ENCODE measurements at places on chromosomes 2 and 18.

DNA sequence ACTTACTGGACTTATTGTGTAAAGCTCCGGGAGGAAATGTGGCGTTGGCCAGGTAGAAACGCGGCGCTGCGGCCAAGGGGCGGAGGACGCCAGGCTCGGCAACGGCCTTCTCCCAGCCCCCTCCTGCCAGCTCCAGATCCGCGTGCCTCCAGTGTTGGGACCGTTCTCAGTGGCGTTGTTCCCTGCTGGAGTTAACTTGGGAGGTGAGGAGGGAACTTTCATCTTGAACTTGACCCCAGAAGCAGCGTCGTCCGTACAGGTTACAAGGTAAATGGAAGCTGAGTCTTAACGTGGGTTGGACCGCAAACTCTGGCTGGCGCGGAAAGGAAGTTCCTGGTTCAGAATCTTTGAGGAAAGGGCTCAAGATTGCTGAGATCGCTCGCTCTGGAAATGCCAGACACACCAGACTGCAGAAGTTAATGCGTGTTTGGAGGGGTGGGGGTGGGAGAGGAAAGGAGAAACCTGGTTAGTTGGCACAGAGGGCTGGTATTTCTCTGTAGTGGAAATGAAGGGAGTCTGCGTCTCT is 1.3 kb downstream of the TANC1 start:
- DNase-seq = no peak

- DNase-seq = no peak
Observed at GRCh38 chr2:227462972-227463931, 8.7 kb upstream of the AGFG1 start.

GRCh38 chr2:190766595-190766994 is 114.0 kb upstream of the GLS start:
- DNase-seq = no peak

DNA sequence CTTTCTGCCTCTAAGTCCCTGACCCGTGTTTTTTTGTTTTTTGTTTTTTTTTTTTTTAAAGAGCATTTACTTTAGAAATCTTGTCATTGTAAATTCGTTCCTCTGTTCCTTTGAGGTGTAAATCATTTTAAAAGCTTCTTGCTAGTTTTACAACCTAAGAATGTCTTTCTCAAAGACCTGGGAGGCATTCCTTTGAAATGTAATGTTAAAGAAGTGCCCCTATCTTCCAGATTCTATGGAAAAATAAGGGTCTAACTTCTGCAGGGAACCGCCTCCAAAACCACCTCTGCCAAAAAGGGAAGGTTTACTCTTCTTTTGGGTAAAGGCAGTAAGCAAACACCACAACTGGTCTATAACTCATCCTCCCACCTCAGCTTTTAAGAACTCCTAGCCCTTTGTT is 259.6 kb upstream of the ZNF804A start:
- no peak for DNase-seq

DNA sequence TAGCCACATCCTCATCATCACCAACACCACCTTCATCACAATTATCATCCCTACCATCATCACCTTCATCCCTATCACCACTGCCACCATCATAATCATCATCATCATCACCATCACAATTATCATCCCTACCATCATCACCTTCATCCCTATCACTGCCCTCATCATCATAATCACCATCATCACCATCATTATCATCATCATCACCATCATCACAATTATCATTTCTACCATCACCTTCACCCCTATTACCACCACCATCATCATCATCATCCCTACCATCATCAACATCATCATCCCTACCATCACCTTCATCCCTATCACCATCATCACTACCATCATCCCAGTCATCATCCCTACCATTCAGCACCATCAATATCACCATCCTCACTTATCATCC is 140.5 kb downstream of the LOXHD1 start:
- no peak for DNase-seq

DNA sequence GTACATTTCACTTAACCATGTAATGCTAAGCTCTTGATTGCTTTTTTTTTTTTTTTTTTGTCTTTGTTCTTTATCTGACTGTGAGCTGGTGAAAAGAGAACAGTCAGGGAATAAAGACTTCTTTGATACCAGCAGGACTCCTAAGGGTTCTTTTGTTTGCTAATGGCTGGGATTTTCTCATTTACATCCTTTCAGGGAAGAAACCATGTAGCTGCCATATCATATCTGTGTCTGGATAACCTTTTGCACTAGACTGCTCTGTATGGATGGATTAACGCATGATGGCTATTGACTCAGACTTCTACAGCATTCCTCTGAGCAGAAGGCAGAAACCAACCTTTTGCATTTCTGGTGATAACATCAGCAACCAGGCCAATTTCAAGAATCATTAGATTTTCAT is 504.0 kb downstream of the LRRTM4 start:
- DNase-seq = no peak

DNA sequence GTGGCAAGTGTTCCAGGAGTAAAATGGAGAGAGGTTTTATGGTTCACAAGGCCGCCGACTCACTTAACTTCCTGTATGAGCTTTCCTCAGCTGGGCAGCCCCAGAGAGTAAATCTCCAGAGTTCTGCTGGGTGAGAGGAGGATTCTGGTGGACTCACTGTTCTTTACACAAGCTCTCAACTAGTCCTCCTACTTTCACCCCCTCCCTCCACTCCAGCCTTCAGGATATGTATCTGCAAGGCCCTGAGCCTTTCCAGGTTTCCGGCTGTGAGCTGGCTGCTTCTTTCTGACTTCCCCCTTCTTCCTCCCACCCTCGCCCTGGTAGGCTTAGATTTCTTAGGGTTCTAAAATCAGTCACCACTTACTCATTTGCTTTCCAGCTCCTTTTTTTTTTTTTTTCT is 34.0 kb downstream of the EML6 start:
- DNase-seq = no peak

DNA sequence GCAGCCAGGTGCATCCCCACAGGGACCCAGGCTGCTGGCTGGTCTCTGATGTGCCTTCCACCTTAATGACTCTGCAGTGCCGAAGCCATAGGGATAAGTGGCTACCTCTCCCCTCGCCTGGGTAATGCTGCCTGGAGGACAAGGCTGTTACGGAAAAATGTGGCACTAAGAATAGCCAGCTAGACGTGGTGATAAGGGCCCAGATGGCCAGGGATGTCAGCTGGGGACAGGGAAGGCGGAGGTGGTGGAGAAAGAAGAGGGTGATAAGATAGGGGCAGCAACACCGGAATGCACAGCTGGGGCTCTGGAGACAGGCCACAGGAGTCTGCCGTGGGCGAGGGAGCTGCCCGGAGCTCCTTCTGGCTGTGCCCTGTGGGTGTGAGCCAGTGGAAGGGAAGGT is 170.6 kb downstream of the FHOD3 start:
- no peak for DNase-seq

- no peak for DNase-seq
Observed at GRCh38 chr18:61833978-61834377, 58.8 kb downstream of the RNF152 start.

DNA sequence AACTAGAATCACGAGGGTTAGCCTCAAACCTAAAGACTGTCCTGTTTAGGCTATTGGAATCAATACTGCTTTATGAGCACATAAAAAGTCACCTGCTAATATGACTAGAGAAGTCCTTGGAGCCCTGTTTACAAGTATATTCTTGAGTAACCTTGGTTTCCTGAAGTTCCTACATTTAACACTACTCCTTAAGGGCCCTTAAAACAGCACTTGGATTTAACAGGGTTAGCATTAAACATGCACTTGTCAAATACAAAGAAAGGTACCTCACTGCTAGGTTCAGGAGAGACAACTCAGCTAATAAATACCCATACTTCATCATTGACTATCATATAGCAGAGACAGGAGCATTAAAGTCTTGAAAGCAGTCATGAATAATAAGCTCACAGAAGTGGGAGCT is 96.7 kb downstream of the SLC5A7 start:
- no peak for DNase-seq

- DNase-seq = no peak
Observed at GRCh38 chr2:143633419-143633818, 504.2 kb downstream of the ARHGAP15 start.

DNA sequence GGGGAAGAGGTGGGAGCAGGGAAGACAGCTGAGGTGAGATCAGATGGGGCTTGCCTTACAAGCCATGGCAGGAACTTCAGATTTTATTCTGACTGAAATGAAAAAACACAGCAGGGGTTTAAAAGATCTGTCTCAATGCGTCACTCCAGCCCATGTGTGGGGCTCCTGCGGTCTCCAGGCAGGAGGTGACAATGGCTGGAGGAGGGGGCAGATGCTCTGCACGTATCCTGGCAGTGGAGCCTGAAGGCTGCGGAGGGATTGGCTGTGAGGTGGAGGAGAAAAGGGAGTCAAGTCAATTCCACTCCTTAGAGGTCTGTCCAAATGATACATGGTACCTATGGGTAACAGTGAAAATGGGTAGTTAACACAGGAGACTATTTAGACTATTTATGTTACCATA is 40.5 kb upstream of the KIDINS220 start:
- no peak for DNase-seq

- DNase-seq = no peak
Observed at GRCh38 chr18:31490387-31490786, 7.6 kb upstream of the DSG2 start.

- no peak for DNase-seq
Observed at GRCh38 chr2:176464886-176465564, 195.8 kb downstream of the MTX2 start.

DNA sequence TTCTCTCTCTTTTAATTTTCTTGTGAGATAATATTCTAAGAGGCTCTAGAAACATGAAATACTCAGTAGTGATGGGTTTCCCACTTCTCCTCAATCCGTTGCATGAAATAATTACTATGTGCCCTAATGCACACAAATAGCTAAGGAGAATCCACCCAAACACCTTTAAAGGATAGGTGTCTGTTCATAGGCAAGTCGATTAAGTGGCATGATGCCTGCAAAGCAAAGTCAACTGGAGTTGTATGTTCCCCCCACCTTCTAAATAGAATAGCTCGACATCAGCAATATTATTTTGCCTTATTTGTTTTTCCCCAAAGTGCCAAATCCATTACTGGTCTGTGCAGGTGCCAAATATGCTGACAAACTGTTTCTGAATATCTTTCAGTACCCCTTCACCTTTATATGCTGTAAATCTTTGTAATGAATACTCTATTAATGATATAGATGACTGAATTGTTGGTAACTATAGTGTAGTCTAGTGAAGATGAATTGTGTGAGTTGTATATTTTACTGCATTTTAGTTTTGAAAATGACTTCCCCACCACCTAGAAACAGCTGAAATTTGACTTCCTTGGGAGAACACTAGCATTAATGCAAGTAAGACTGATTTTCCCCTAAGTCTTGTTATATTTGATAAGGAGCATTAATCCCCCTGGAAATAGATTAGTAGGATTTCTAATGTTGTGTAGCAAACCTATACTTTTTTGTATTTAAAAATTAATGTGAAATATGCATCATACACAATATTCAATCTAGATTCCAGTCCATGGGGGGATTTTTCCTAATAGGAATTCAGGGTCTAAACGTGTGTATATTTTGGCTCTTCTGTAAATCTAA is 9.0 kb downstream of the TBR1 start:
- no peak for DNase-seq

DNA sequence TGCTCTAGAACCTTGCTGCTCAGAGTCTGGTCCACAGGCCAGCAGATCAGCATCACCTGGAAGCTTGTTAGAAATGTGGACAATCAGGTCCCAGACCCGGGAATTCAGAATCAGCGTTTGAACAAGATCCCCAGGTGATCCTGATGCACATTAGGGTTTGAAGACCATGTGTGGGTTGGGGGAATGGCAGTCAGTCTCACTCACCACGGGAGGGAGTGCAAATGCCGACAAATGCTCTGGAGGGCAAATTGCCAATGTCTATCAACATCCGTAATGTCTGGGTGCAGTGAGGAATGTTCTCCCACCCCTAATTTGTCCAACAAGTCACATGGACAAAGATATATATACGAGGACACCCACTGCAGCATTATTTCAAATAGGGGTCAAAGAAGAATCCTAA is 34.5 kb downstream of the INPP5D start:
- no peak for DNase-seq

DNA sequence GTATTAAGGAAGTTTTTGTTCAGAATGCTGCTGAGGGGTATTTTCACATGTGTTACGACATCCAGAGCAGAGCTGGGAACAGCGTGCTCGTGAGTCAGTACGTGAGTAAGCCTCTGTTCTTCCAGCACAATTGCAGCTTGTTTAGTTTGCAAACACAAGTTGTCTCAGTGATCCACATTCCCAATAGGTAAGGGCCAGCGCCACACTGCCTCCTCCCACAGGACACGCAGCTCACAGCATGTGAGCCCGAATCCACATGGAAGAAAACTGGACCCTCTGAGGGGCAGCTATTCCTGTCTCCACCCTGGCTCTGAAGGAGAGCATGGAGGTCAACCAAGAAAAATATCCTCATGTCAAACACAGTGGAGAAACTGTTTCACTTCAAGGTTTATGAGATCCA is 173.9 kb upstream of the PID1 start:
- no peak for DNase-seq

- DNase-seq = no peak
Observed at GRCh38 chr18:46623541-46623940, 33.5 kb downstream of the LOXHD1 start.

DNA sequence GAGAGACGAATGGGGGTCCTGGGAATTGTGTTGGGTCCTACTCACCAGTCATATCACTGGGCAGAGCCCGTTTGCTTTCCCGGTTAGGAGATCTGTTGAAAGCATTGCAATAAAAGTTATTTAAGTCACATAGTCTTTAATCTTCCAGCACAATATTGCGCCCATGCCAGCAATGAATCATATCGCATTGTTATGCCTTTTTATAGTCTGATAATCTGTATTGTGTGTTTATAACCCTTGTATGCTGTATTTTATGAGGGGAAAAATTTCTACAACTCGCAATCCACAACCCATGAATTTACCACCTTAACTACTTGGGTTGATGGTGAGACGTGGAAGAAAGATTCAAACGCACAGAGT is 211.9 kb upstream of the SMIM21 start:
- DNase-seq = no peak

DNA sequence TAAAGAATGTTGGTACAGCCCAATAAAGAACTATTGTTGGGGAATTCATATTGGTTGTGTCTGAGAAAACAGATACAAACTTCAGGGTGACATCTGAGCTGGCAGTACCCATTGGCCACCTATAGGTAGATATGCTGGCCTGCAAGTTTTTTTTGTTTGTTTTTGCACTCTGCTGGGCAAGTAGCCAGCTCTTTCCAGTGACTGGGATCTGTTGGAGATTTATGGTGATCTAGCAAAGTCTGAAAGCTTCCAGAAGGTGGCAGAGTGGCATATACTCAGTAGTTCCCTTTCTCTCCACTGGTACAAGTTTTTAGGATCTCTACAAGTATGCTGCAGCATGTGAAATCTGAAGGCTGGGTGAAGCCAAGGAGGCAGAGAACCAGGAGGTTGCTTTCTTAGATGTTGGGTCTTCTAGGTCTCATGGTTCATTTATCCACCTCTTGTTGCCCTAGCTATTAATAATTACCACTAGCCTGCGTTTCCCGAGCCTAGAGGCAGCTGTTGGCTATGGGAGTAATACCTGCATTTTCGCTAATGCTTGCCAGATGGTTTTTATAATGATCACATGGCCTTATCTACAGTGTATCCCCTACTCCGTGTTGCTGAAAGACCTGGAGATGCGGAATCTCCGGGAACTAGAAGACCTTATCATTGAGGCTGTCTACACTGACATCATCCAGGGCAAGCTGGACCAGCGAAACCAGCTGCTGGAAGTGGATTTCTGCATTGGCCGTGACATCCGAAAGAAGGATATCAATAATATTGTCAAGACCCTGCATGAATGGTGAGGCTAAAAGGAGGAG is 9.5 kb downstream of the COPS7B start:
- DNase-seq = peak; percentile 2

- DNase-seq = no peak
Observed at GRCh38 chr2:9378433-9379390, 44.6 kb downstream of the ITGB1BP1 start.
